ENCODE measurements at places on chromosomes 16 and 17. TPM values are rescaled to one million over a fixed set of nuclear protein-coding genes. Genes with fewer than 3 reads are reported as not detected.

Gene KRTAP4-6
- total RNA-seq = not detected

GRCh38 chr17:9615486-9615885 is 29.8 kb upstream of the USP43 start:
- DNase-seq = no peak

DNA sequence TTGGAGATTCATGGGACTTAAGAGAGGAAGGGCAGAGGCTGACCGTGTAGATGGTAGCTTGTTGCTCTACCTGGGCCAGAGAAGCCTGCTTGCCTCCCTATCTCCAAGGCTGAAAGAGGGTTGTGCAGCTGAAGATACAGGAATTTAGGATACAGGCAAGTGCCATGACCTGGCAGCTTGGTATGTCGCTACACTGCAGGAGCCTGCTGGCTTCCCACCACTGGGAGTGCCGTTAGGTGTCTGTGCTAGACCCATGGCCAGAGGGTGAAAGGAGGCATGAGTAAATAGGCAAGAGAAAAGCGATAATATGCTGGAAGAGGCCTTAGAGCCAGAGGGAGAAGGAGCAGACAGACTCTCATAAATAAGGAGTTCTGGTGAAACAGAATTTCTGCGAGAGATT is 10.6 kb downstream of the NAA60 start:
- no peak for DNase-seq

Gene PMM2
- 36.3 TPM for total RNA-seq

Gene HS3ST2
- not detected for total RNA-seq
